ENCODE measurements at places on chromosomes 6 and 20. TPM values are rescaled to one million over a fixed set of nuclear protein-coding genes. Genes with fewer than 3 reads are reported as not detected.

Gene AURKA
- 2.2 TPM for total RNA-seq

Gene PNLDC1
- total RNA-seq, result not detected

Gene TREML2
- total RNA-seq, result 0.15 TPM

Gene MAS1
- total RNA-seq, result not detected

Gene OR12D3
- not detected for total RNA-seq

Gene CST2
- not detected for total RNA-seq

Gene SCRT2
- total RNA-seq, result not detected

Gene ENPP1
- 53.8 TPM for total RNA-seq

Gene ZNF311
- 3.7 TPM for total RNA-seq

Gene PROKR2
- total RNA-seq, result not detected

Gene SIGLEC1
- 32.0 TPM for total RNA-seq

Gene COX4I2
- total RNA-seq, result not detected

Gene COX7A2
- total RNA-seq, result 206 TPM

Measured in breast epithelium (tissue), 4 donors.